Activated naive CD4-positive, alpha-beta T cell treated with Interleukin-2 at 50 U/mL for 16 hours (primary cell): ENCODE measurements at places on chromosomes 6 and 20.

GRCh38 chr6:15444081-15444731, 198.3 kb downstream of the JARID2 start:
- DNase-seq, result no peak

DNA sequence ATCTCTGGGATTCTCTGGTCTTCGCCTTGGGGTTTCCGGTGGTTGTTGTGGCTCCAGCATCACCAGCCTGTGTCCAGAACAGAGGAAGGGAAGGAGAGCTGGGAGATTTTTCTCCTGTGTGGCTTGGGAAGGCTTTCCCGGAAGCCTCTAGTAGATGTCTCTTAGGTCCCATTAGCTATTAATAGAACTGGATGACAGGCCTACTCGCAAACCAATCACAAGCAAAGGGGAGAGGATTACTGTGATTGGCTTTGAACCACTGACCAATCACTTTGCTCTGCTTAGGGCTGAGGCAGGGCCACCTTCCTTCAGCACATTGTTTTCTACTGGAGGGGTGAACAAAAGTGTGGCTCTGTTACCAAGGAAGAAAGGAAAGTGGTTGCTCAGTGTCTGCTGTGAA, 203.4 kb upstream of the SULF2 start:
- DNase-seq, result no peak

GRCh38 chr6:123022975-123023374, 26.9 kb downstream of the CLVS2 start:
- DNase-seq, result no peak

GRCh38 chr6:21131406-21131805, 462.1 kb upstream of the SOX4 start:
- DNase-seq, result no peak

GRCh38 chr6:53033764-53034163, 31.4 kb upstream of the FBXO9 start:
- no peak for DNase-seq

DNA sequence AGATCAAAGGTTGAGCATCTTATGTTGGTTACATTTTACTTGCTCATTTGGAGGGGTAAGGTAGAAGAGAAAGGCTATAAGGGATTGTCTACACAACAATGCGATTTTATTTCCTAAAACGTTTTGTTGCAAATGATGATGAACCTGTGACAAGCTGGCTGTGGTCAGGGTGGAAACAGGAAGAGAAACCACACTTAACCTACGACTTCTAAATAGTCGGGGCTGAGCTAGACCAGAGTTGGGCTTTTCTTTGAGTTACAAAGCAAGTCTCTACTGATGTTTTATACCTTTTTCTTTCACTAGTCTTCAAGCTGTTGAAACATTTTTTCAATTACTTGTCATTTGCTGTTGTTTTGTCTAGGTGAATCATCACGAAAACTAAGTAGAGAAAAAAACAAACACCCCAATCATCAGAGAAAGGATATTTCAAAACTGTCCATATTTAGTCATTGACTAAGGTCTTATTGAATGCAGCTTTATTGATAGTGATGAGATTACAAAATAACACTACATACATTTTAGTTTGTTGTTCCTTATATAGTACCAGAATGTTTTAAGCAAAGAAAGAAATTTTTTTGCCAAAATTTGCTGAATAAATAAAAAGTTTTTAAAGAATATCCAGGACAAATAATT, 18.0 kb downstream of the KLHL31 start:
- peak; percentile 32 for DNase-seq

- DNase-seq, result peak; percentile 29
Measured at GRCh38 chr6:15776458-15776980, 113.7 kb upstream of the DTNBP1 start.

DNA sequence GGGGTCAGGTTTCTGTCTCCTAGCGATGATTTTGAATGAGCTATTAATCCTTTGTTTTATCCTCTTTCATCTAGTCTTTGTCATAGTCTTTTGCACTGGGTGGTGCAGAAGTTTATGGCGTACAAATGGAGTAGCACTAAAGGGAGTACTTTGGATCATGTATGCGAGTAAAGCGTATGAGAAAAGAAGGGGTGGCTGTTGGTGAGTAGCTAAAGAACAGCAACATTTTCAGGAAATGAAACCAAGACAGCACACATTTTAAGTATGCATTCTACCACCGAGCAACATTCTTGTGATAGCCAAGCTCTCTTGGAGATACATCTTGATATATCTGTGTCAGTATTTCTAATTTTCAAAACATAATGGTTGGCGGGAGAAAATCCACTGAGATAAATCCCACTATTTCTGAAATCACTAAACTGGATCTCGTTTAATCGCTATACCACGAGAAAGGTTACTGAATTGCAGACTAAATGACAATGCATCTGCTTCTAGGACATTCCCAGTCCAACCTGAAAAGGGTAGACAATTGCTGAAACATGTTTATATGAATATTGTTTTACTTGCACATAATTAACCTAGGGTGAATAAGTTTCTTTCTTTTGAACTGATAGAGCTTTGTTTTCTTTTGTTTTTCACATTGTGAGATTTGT, 196.1 kb downstream of the TRIM27 start:
- no peak for DNase-seq

DNA sequence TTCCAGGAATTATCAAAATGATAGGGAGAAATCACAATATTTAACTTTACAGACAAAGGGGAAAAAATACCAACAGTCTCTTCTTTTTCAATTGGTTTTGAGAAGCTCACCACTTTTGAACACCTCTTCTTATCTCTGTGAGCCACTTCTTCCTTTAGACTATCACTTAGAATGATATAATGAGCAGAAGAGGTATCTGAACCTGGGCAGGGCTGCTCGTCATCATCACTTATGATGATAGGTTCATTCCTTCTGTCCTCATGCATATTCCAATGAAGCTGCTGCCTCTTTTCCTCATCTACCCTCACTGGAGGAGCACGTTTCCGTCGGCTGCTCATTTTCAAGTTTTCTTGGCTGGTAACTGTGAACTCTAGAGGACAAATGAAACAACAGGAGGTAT, 9.2 kb downstream of the SHPRH start:
- no peak for DNase-seq

DNA sequence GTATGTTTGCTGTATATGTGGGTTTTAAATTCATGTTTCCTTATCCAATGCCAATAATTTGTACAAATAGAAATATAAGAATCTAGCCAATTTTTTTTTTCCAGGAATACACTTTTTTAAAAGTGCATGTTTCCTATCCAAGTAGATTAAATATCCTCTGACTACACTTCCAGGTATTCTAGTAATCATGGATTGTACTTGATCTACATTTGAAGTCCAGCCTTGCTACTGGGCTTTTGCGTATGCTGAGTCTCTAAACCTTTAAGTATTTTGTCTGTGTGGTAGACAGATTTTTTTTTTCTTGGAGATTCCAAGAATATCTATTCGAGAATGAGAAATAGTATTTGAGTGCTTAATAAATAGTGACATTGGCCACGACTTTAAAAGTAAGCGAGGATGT, 188.3 kb downstream of the SASH1 start:
- DNase-seq, result no peak

- DNase-seq, result no peak
Measured at GRCh38 chr6:6219716-6220115, 100.7 kb downstream of the F13A1 start.

DNA sequence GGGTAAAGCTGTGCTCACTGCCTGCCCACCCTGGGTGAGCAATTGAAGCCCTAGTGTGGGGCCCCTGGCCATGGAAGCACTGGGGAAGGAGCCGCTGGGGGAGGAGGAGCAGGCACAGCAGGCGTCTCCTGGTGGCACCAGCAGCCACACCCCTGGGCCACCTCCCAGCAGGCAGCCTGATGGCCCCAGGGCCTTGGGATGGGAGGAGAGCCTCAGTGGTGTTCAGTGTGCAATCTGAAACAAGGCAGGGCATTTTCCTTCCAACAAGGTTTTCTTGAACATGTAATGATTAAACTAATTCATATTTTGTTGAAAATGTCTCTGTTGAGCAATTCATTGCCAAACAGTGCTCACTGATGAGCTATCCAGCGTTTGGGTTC, 151.0 kb downstream of the ZDHHC14 start:
- DNase-seq, result no peak

DNA sequence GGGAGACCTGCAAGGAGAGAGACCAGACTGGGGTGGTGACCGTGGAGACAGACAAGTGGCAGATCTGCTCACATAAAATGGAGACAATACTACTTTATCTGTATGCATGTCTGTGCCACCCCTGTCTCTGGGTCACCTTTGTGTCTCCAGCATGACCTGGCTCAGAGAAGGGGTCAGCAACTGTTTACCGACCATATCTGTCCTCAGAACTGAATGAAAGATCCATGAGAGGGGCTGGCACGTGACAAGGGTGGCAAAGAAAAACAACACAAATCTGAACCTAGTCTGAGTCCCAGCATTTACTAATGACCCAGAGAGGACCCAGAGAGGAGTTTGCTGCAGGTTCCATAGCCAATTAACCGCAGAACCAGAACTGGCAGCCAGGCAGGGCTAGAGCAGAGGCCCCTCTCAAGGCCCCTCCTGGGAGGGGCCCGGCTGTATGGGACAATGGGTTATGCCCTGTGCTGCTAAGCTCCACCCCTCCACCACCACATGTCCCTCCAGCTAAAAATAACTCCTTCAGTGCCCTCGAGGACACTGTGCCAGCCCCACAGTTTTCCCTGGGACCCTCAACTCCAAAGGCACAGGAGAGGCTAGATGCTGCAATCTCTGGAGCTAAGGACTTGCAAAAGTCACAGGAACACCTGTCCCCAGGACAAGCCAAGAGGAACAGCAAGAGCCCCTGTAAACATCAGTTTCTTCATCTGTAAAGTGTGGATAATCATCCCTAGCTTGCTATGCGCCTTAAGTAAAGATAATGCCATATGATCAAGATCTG, 2.2 kb downstream of the AHCY start:
- DNase-seq, result no peak

- DNase-seq, result no peak
Measured at GRCh38 chr6:142887517-142887916, 57.5 kb downstream of the HIVEP2 start.

DNA sequence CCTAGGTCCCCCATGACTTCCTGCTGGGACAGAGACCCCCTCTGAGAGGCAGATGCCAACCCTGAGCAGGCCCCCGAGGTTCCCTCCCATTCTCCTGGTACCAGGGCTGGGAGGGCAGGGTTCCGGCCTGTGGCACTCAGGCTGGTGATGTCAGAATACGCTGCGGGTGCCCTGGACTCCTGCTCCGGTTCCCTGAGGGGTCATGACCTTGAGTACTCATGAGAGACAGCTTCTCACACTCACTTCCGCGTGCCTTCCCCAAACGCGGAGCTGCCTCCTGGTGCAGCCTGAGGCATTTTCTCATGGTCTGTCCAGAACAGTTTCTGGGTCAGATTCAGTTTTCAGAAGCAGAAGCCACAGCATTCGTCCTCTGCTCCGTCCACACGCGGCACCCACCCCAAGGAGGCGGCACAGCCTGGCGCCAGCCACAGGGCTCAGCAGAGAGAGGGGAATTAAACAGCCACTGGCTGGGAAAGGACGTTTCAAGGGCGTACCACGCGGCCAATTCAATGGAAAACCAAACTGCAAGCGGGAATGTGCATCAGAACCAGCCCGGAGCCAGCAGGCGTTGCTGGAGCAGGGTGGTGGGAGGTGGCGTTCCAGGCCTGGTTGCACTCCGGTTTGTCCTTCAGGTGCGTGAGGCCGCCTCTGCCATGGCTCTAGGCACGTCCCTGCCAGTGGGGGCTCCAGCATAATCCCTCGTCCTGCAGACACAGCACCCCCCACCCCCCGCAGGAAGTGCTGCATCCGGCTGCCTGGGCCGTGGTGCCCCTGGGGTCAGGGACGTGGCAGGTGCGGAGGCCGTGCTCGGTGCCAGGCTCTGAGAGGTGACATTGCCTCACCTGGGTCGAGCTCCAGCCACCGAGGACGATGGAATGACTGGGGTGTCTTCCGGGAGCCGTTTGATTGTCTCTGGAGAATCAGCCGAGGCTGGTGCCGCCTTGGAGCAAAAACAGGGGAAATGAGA, 58.3 kb upstream of the BHLHE23 start:
- no peak for DNase-seq

- DNase-seq, result no peak
Measured at GRCh38 chr20:6559791-6560190, 207.7 kb upstream of the BMP2 start.

DNA sequence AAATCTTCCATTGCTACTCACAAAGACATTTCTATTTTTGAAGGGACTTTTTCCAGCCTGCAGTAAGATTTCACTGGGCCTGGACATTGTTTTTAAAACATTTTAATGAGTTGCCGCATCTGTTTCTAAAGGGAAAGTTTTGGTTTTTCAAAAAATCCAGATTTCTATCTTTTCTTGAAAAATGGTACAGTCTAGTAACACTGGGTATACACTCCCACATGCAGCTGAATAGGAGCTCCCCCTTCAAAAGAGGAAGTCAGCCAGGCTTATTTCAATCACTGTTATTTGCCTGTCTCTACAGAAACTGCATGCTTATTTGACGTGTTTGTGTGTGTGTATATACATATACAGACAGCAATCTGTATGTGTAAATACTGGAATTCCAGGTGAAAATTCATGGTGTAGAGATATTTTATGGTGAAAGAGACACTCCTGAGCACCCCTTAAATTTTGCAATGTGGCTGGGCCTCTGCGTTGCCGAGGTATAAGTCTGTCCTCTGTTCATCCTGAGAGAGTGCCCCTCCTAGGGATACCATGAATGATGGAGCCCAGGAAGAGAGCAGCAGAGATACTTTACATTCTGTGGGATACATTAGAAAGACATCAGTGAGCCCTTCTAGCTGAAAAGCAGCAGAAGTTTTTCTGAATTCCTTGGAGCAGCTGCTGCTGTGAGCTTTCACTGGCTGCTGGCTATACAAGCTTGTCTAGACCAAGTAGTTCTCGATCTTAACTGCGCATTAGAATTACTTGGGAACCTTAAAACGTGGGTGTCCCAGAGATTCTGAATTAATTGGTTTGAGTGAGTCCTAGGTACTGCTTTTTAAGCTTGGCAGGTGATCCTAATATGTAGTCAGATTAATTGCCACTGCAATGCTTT, 12.0 kb upstream of the ABRACL start:
- no peak for DNase-seq

- DNase-seq, result no peak
Measured at GRCh38 chr6:88908598-88909548, 54.5 kb downstream of the RNGTT start.

- no peak for DNase-seq
Measured at GRCh38 chr20:40683221-40683893, 5.7 kb downstream of the MAFB start.

- no peak for DNase-seq
Measured at GRCh38 chr6:118559659-118560058, 11.6 kb downstream of the PLN start.

- DNase-seq, result no peak
Measured at GRCh38 chr20:58853976-58854637, 1.6 kb downstream of the GNAS start.

GRCh38 chr6:38195113-38195635, 375.6 kb downstream of the ZFAND3 start:
- DNase-seq, result no peak

- no peak for DNase-seq
Measured at GRCh38 chr20:38131588-38132121, 33.4 kb downstream of the TGM2 start.

DNA sequence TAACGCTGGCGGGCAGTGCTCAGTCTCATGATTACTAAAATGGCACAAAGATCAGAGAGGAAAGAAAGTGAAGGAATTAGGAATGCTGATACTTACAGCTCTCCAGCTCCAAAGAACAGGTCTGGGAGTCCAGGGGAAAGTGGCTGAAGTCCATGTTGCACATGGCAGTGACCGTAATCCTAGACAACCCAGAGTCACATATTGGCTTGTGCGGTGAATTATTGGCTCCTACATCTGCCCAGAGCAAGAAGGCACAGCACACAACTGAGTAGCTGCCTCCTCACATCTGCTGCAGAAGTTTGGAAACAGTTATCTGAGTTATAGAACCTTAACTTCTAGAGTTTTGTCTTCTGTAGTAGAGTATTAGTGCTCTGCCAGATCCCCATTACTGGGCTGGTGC, 47.2 kb downstream of the GABRR2 start:
- no peak for DNase-seq

GRCh38 chr20:5511930-5512329, 195.2 kb upstream of the PROKR2 start:
- DNase-seq, result no peak
